Activated gamma-delta T cell (primary cell): ENCODE measurements at places on chromosomes 12 and 14.

- DNase-seq, result no peak
Measured at GRCh38 chr14:71190770-71191374, 283.6 kb downstream of the PCNX1 start.

DNA sequence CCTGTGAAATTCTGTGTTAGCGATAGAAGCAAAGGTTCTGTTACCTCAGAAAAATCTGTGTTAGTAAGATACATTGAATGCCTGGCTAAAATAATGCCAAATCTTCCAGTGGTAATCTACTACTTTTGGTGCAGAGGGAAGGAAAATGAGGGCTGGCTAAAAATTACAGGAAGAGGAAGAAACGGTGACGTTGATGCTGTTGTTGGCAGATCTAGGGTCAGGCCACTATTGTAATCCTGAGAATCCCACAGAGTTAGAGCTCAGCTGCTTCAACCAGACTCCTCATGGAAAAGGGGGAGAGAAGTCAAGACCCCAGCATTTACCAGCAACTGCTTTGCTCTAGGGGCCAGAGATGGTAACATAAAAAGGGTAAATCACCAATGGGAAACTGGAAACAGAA lies 145.1 kb downstream of the PPM1H start:
- no peak for DNase-seq

DNA sequence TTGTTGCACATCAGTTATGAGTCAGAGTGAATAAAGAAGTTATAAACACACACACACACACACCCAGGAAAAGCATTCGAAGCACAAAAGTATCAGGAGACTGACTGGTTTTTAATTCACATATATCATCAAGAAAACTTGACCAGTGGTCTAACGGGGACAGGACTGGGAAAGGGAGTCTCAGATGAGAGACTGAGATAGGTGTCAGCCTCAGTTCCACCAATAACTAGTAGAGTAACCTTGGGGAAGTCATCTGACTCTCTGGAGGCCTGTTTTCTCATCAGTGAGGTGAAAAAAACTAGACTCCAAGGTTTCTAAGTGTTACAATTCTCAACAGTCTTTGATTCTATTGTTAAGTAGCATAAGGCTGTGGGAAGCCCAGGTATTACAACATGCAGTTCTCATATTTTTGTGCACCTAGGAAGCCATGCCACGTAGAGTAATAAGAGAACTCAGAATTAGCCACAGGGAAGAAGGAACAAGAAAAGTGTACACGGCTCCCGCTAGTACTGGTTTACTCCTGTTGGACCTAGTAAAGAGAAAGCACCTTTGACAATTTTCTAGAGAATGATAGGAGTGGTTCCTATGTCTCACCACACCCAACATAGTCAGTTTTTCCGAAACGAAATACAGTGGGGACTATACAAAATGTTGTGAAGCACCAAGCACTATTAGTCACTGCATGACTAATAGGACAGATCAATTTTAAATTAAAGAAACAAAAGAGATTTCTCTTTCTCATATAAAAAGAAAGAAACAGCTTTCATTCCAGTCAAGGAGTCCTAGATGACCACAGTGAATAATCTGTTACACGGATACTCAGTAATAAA lies 5.0 kb downstream of the PPTC7 start:
- DNase-seq, result no peak

GRCh38 chr14:104433401-104434213 lies 146.0 kb upstream of the C14orf180 start:
- DNase-seq, result no peak

- DNase-seq, result no peak
Measured at GRCh38 chr12:52687497-52688385, 7.5 kb upstream of the KRT1 start.

- no peak for DNase-seq
Measured at GRCh38 chr12:125245581-125246557, 180.6 kb downstream of the AACS start.

DNA sequence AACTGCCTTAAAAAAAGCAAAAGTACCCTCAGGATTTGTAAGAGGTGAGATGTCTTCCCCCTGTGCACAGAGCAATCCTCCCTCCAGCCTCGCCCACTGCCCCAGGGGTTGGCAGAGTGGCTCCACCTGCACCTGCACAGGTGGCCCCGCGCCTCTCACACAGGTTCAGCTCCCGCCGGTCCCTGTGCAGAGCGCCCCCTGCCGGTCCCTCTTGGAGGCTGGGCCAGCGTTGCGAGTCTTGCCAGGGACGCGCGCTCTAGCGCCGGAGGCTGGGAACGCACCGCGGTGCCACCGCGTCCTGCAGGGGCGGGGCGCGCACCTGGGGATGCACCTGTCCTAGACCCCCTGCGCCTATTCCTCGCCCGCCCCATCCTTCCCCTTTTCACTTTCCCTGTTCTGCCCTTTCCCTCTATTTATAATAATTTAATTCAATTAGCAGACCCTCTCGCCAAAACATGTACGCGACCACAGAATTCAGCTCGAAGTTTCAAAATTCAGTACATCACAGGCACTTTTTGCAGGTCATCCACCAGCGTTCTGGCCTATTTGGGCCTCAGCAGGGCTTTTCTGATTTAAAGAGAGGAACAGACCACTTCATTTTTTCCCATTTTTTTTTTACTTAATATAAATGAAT lies 618.6 kb downstream of the AACS start:
- DNase-seq, result no peak

- DNase-seq, result no peak
Measured at GRCh38 chr14:20412411-20412810, 890 bp downstream of the TEP1 start.

- DNase-seq, result no peak
Measured at GRCh38 chr14:38583471-38583870, 327.6 kb upstream of the CLEC14A start.

GRCh38 chr14:75238756-75239455 lies 39.7 kb upstream of the FOS start:
- no peak for DNase-seq

GRCh38 chr14:24032727-24033418 lies 18.9 kb upstream of the CARMIL3 start:
- DNase-seq, result no peak

GRCh38 chr12:67469666-67470065 lies 178.9 kb upstream of the DYRK2 start:
- no peak for DNase-seq

DNA sequence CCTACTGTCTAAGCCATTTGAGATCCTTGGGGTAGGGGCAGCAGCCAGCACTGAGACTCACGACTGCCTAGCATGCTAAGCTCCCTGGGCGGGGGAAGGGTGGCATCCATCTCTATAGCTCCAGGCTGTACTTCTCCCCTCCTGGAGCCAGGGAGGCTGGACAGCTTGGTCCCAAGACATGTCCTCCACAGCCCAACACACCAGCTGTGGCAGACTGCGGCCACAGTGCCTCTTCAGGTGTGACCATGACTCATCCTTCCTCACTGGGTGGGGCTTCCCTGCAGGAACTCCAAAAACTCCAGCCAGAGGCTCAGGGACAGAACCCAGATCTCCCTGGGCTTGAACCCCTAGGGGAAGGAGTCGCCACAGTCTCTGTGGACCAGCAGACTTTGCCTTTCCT lies 193.9 kb downstream of the GPHN start:
- DNase-seq, result no peak

DNA sequence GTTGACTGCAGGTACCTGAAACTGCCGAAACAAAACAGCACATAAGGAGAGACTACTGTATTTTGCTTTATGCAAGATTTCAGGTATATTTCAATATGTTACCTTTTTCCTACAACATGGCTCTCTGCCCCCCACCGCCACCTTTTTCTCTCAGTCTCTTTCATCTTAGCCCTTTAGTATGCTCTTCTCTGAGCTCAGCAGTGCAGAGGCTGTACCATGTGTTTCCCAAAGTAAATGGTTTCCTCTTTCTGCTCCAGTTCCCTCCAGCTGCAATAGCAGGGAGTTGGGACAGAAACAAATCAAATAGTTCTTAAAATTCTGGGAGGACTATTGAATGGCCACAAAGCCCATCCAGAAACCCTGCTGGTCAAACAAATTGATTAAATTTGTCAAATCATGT lies 4.3 kb downstream of the AMN1 start:
- DNase-seq, result no peak

DNA sequence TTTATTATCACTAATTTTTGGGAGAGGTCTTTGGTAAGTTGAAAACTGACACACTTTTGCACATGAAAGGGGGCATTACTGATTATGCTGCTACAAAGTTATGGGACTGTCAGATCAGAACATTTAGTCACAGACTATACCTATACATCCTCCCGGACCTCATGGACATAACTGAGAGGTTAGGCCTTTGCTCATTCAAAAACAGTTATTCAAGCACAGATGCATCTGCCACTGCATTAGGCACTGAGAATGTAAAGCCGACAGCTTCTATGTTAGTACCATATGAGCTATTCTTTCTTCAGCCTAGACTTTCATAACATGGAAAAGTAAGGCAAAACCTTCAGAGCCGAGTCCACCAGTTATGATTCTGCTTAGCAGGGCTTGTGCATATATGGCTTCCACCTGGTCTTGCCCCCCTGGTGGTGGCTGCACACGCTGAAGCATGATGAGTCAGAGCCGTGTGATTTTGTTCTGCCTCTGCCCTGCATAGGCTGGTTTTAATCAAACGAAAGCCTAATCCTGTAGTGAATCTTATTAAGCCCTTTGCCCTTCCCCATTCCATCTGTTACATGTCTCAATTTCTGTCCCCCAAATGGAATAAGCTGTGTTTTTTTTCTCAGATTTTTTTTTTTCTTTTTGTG lies 21.8 kb upstream of the RNU6-8 start:
- no peak for DNase-seq
